Stimulated activated CD4-positive, alpha-beta T cell treated with anti-CD3 and anti-CD28 coated beads, Interleukin-15, amount 100 ng/mL, for 1 hour (primary cell): ENCODE measurements at places on chromosomes 7 and 10.

GRCh38 chr7:1798191-1798590, 128.1 kb downstream of the ELFN1 start:
- DNase-seq = no peak

- no peak for DNase-seq
Measured at GRCh38 chr7:101705331-101705730, 76.2 kb upstream of the MYL10 start.

DNA sequence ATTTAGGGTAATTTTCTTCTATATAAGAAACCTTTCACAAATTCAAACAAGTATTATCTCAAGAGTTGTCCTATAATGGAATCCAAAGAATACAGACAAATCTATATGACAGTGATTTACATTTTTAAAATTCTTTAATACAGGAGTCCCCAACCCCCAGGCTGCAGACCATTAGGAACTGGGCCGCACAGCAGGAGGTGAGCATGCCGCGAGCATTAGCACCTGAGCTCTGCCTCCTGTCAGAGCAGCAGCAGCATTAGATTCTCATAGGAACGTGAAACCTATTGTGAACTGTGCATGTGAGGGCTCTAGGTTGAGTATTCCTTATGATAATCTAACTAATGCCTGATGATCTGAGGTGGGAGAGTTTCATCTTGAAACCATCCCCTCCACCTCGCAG, 37.7 kb downstream of the SNX13 start:
- no peak for DNase-seq

GRCh38 chr10:8473205-8473604, 418.7 kb downstream of the GATA3 start:
- DNase-seq = no peak

DNA sequence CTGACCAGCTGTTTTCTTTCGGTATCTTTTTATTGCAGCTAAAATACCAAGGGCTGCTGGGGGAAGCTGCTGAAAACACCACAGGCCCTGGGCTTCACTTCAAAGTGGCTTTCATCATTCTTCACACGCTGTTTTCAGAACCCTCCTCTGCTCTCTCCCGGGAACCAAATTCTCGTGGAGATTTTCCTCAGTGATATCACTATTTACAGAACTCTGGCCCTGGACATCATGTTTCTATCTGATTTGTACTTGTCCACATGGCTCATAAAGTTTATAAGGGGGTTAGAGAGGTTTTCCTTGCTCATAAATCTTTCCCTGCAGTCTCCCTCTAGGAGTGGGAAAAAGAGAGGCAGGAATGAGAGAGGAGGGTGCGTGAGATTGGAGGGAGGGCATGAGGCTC, 177.4 kb upstream of the NPVF start:
- DNase-seq = no peak

DNA sequence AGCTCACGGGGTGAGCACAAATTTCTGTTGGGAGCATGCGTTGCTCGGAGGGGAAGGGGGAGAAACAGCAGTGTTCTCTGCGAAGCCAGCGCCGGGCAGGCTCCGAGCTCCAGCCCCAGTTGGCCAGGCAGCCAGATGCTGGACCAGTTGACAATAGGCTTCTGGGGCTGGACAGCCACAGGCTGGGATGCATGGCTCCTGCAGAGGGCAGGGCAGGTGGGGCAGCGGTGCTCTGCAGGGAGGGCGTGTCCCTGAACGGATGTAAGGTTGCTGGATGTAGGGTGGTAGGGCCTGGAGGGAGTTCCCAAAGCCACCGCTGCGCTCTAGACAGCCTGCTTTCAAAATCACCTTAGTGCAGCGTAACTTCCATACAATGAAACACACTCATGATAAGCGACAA, 574.9 kb downstream of the GLRX3 start:
- DNase-seq = no peak

DNA sequence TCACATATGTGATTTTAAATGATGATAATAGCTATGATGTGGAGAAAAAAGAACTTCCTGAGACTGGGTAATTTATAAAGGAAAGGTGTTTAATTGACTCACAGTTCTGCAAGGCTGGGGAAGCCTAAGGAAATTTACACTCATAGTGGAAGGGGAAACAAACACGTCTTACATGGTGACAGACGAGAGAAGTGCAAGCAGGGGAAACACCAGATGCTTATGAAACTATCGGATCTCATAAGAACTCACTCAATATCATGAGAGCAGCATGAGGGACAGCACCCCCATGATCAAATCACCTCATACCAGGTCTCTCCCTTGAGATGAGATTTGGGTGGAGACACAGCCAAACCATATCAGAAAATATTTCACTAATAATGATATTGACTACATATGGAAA, 4.1 kb upstream of the LIPN start:
- DNase-seq = no peak

GRCh38 chr7:57423768-57424167, 26.2 kb upstream of the ZNF716 start:
- no peak for DNase-seq

GRCh38 chr10:124282326-124282725, 136.4 kb downstream of the OAT start:
- no peak for DNase-seq

DNA sequence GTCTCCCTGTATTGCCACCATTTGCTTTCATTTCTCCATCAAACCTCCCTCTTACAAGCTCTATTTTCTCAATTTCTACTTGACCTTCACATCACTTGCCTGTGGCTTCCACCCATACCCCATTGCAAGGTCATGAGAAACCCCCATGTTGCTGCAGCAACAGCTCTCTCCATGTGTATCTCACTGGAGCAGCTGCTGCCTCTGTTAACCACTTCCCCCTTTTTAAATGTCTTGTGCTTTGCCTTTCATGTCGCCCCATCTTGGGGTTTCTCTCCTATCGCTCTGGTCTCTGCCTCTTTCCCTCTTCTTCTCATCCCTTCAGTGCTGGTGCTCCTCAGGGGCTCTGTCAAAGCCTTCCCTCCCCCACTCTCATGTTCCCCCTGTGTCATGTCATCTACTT, 148.8 kb downstream of the CHN2 start:
- DNase-seq = no peak

DNA sequence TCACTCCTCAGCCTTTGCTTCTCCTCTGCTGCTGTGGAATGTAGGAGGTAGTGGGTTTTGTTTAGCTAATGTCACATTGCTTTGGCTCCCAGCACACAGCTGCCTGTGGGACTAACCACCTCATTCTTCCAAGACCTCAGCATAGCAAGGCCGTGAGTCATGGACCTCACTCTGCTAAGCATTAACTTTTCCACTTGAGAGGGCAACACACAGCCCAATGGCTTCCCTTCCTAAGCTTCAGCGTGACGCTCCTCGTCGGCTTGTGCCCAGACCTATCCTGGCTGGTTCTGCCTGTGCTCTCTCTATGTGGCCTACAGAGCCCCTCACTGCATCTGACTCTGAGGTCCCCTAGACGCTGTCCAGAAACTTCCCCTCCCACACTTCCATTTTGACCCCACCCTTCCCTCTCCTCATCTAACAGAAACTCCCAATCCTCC, 23.3 kb downstream of the MYOF start:
- no peak for DNase-seq

DNA sequence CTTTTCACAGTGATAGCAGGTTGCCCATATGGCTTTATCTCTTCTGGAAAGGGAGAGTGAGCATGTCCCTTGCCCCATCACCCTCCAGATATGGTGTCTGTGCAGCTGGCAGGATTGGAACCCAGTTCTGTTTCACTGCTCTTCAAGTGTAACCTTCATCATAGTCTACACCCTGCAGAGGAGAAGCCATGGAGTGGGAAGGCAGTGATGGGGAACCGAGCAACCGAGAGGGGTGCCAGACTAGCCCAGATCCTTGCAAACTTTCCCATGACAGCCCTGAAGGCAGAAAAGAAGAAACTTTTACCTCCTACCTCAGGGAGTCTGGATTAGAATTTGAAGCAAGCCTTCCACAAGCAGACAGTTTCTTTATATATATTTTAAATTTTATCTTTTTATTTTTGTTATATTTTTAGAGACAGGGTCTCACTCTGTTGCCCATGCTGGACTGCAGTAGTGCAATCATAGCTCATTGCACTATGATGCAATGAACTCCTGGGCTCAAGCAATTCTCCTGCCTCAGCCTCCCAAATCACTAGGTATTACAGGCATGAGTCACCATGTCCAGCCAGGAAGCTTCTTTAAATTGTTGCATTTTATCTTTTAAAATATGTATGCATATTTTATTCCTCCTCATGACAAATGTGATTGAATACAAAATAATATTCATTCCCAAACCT, 133.3 kb downstream of the KCNMA1 start:
- DNase-seq = no peak

DNA sequence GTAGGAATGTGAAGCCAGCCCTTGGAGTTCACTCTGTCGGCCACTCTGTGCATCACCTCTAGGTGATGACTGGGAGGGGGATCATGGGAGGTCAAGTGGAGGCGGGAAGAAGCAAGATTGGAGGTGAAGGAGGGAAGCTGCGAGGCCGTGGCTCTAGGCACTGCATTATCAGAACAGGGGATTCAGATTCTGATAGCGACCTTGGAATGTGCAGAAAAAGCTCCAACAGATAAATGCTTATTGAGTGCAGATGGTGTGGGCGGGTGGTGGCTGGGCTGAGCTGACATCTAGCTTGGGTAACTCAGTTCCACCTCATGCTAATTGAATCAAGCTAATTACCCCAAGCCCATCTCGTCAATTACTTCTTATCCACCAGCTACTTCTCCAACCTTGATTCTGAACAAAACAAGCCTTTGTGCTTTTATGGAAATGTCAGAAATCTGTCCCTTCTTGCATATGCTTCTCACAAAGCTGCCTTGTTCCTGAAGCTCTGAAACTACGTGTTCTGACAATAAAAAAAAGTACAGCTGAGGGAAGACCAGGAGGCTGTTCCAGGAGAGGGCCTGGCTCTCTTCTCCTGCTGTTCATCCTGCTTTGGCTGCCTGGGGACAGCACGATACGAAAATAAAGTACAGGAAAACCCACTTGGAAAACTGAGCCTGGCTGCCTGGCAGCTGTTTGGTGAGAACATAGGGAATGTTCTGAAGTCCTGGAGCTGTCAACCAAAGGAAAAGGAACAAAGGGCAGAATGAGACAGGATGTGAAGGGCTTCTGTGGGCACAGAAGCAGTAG, 27.5 kb downstream of the STRA8 start:
- DNase-seq = no peak

DNA sequence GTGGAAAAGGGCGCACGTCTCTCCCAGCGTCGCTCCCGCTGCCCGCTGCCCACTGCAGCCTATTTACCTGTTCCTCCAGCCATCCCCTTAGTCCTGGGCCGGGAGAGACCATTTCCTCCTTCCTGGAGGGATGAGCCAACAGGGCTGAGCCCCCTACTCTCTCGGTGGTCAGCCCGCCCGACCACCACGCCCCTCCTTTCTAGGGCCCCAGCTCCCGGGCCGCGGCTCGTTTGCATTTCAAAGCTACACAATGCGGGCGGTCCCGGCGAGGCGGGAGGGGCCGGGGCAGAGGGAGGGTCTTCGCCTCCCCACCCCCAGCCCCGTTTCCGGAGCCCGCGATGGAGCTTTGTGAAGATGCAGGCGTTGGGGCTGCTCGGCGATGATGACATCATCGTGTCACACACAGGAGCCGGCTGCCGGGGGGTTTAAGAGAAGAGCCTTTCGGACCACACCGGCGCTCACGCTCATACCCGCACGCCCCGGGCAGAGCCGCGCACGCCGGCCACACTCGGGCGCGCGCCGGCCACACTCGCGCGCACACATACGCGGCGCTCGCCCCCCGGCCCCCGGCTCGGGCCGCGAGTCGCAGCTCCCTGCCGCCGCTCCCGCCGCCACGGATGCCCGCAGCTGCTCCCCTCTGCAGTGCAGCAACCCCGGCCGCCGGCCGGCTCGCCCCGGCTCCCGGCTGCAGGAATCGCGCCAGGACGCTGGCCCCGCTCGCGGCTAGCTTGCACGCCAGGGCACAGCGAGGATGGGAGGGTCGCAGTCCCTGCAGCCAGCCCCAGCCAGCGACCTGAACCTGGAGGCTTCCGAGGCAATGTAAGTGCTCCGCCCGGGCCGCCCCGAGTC, 107.7 kb upstream of the BTBD16 start:
- DNase-seq = no peak

GRCh38 chr7:75698358-75698757, 40.4 kb downstream of the HIP1 start:
- no peak for DNase-seq

DNA sequence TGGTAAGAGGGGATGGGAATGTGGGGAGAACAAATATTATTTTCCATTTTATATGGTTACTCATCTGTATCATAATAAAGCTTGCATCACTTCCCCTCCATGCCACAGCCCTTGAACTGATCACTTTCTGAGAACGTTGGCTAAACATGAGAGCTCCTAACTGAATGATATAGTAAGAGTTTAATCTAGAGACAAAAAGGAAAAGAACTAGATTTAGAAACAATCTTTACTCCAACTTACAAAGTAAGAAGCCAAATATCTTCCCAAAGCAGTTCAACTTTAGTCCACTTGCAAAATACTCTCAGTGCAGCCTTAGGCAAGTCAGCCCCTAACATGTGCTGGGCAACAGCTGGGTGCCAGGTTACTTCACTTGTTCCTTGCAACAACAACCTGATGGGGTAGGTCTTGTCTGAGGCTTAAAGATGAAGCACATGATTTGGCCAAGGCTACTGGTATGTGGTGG, 20.3 kb downstream of the SMURF1 start:
- no peak for DNase-seq

GRCh38 chr7:45976485-45976856, 55.4 kb upstream of the IGFBP3 start:
- no peak for DNase-seq

DNA sequence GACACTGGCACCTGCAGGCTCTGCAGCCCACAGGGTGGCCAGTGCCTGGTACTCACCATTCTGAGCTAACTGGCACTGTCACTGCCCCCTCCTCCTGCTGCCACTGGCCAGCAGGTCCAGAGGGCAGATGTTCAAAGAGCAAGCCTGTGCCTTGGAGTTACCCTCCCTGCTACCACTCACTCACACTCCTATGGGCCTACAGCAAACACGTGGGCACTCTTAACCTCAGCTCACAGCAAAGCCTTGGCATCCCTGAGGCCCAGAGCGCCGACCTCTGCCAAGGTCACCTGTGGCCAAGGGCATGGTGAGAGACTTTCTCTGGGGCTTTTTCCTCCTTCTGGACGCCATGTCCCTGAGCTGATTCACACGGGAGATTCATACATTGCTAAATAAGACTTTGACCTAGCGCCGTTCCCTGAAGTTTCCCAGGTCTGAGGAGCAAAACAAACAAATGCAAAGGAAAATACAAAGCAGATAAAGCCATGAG, 270.0 kb upstream of the PPP2R2D start:
- DNase-seq = no peak

DNA sequence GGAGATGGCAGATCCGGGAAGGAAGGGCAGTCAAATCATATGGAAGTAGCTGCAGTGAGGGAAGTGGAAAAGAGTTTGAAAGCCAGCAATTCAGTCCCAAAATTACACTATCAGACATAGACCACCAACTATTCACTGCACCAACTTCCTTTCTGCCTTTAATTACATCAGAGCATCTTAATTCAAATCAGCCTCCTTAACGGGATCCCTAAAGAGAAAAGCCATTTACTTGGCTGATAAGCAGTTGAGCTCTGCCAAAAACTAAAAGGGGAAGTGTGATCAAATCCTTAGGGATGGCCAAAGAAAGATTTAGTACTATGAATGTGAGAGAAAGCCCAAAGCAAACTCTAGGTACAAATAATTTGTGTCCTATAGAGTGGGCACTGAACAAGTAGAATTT, 110.4 kb downstream of the AMPH start:
- no peak for DNase-seq
